ENCODE measurements at places on chromosomes 7 and 10.

DNA sequence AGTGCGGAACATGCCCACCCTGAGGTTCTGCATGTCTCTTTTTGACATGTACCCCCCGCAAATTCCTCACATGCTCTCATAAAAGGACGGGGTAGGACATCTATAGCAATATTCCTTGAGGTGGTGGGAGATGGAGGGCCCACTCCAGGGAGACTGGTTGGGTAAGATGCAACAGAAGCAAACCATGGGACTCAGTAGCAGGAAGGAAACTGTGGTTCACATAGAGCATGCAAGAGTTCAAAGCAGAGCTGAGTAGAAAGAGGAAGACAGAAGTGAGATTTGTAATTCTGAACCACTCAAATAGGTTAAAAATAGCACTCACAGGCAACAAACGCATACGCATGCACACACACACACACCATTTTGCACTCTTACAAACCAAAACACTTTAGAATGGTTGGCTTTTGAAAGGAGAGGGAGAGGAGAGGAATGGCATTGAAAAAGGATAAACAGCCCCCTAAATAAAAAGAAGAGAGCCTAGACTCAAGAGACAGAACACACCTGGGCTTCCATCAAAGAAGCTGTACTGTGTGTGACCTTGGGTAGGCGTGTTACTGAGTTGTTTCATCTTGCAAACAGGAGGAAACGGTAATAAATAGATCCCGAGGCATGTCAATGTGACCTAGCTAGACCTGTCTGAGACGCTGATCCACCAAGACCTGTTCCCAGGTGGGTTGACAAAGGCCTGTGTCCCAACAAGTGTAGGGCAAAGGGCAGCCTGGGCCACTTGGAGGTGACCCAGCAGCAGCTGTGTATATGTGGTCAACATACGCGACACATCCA, 77.6 kb upstream of the LRRC4 start:
- no peak for DNase-seq

GRCh38 chr10:33031815-33032653, 74.0 kb upstream of the ITGB1 start:
- DNase-seq = no peak

DNA sequence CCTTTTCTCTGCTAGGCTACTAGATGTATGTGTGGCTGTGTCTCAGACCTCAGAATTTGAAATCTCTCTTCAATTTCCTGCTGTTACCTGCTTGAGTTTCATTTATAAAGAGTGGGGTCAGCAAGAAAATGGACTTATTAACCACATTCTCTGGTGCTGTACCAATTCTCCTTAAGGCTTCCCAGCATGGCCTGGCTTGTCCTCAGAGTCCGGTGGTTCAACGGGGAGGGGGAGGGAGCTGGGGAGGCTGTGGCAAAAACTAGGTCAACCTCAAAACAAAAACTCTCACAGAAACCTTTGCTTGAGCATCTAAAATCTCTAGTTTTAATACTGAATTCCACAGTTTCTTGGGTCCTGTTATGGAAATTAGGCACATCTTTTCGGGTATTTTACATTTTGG, 389.1 kb upstream of the COBL start:
- no peak for DNase-seq

GRCh38 chr10:89421018-89421476, 6.7 kb downstream of the IFIT5 start:
- DNase-seq = no peak

DNA sequence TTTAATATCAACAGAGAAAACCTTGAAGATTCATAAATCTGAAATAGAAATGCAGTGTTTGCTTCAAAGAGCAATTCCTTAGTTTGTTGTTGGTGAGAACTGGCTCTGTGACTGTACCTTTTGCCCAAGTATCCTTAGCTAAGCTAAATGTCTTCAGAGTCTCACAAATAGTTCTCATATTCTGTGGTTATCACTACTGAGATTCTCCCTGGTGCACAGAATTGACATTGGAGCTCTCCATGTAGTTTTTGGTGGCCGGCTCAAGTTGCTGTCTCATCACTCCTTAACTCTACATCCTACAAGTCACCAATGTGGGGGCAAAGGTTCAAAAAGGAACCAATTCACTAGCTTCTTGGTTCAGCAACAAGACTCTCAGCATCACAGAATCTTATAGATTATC, 780.3 kb downstream of the LRMDA start:
- DNase-seq = peak; percentile 35

DNA sequence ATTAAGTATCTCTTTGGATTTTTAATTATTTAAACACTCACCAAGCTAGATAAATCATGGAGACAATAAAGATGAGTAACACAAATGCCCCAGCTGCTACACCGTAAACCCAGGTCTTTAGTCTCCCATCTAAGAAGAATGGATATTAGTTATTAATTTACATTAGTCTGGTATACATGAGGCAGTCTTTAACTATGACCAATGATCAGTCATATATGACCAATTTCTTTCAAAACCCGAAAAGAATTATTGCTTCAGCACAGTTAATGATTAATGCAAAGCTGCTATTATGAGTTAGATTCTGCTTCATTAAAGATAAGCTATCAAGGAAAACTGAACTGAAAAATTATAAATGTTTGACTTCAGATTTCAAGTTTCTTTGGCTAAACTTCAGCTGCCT, 402.9 kb downstream of the PHF14 start:
- DNase-seq = no peak

Measured in EH (cell line).